Left ventricle myocardium superior (tissue), 1 donor: ENCODE measurements at places on chromosomes 11 and 22.

DNA sequence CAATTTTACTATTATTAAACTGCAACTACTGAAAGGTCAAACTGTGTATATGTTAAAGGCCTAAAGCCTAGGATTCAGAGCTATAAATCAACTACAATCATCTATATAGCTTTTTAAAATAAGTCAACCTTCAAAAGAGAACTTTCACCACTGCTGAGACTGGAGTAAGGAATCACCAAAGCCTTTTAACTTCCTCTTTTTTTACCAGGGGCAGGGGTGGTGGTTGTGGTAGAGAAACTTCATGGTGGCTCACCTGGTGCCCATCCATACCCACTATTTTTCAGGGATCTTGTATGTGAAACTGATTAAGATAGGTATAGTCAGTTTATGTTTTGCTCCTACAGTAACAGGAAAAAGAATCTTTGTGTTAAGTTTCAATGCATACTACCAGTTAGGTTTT is 31.5 kb downstream of the TSG101 start:
- DNase-seq = no peak

DNA sequence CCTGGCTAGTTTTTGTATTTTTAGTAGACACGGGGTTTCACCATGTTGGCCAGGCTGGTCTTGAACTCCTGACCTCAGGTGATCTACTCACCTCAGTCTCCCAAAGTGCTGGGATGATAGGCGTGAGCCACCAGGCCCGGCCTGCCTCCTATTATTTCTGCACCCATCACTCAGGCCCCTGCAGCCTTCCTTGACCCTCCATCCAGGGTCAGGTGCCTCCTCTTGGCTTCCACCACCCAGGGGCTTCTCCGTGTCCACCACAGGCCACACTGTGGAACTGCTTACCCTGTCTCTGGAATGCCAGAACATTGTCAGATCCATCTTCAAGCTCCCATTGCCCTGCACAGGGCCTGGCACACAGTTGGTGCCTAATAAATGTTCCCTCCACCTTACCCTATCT is 75.4 kb upstream of the RTL6 start:
- no peak for DNase-seq

- DNase-seq = no peak
Observed at GRCh38 chr11:13983081-13983751, 20.7 kb downstream of the SPON1 start.

GRCh38 chr11:104893876-104894275 is 4.4 kb downstream of the CASP12 start:
- no peak for DNase-seq

DNA sequence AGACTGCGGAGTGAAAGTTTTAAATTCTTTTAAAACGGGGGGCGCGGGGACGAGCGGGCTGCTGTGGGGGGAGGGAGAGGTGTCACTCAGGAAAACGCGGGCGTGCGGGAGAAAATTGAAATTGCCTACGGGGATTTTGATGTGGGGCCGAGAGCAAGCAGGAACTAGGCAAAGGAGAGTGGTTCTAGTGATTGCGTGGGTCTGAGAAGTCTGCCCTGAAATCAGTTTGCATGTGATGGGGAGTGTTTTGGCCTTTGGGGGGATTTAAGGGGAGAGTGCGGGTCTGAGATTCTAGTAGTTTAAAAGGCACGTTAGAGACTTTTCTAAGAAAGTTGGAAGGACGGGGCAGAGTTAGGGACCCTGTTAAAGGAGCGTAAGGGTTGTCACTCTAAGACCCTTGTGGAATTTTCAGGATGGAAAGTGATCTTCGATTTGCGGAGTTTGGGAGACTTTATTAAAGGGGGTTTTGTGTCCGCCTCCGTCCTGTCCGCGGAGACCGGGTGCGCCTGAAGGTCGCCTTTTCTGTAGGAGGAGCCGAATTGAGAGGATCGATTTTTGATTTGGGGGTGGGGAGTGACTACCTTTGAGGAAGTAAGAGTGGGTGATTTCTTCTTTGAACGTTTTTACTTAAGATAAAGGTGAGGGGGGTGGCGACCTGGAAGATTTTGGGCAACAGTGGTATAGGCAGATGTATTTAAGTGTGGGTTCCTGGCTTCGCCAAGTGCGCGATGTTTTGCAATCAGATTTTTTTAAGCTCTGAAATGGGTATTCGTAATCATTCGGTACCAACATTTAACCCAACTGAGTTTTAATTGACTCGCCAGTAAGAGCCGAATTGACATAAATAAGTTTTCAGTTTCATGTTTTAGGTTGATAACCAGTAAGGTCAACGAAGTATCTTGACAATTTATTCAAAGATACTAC is 1.1 kb downstream of the EED start:
- DNase-seq = no peak

- no peak for DNase-seq
Observed at GRCh38 chr11:74248469-74248868, 63.0 kb downstream of the P4HA3 start.

DNA sequence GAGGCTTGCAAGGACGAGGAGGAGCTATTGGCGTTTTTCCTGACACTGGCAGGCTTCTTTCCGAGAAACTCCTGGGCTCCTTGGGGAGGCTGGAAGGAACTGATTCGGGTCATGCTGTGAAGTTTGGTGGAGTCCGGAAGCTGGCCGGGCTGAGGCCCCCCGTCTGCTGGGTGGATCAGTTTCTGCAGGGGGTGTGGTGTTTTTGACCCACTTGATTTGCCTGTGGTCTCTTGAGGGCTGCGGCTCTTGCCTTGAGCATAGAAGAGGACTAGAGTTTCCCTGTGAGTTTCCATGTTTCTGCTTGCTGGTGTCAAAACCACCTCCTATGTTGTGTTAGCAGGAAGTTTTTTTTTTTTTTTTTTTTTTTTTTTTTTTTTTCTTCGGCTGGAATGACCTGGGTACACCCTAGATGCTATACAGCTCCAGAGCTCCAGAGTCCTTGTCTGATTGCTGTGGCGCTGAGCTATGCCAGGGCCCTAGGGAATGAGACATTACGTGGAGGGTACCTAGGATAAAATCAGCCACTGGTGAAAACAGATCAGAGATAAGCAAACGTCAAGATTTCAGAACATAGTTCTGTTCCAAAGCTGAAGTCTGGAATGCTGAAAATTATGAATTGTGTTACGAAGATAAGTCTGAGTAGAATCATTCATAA is 728 bp downstream of the TBC1D22A start:
- peak; percentile 67 for DNase-seq

- DNase-seq = no peak
Observed at GRCh38 chr11:650482-650881, 13.4 kb downstream of the DRD4 start.
